ENCODE measurements at places on chromosomes 3 and 15.

- DNase-seq: no peak
Measured at GRCh38 chr3:169575381-169575780, 88.1 kb downstream of the MECOM start.

DNA sequence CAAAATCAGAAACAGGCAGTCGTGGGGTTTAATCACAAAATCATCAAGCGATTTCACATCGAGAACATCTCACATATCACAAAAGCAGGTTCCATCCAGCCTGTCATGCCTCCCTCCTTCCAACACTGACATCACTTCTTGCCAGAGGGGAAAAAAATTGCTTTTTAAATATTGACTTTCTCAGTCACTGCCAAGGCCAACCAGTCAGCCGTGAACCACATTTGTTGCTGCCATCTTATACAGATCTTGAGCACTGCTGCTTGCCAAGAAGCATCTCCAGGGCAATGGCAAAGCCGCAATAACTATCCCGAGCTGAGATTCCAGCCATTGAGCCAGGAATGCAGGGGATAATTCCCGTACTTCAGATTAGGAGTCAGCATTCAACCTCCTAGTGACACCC, 174.6 kb downstream of the ANXA2 start:
- no peak for DNase-seq

GRCh38 chr3:72907131-72907711, 19.4 kb downstream of the GXYLT2 start:
- DNase-seq: no peak

- DNase-seq: no peak
Measured at GRCh38 chr3:51945031-51945840, 3.1 kb downstream of the PARP3 start.

GRCh38 chr3:159233734-159234133, 431.9 kb downstream of the MFSD1 start:
- DNase-seq: no peak

- no peak for DNase-seq
Measured at GRCh38 chr15:66815318-66815717, 113.3 kb downstream of the SMAD6 start.

DNA sequence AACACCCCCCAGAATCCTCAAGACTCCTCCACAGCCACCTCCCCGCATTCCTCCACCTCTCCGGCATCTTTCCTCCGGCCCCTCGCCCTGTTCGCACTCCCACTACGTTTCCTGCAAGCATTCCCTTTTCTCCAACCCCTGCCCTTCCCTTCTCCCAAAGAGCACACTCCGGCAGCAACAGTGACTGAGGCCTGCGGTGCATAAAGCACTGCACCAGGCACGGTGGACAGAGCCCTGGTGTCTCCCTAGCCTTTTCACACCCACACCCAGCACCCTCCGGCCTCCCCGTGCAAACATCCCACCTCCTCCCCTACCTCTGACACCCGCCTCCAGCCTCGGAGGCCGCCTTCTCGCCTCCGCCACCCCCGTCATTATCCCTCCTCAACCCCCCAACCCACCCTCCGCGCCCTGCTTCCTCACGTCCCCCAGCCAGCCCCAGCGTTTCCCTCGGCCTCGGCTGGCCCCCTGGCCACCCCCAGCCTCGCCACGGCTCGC, 577 bp downstream of the ZNF148 start:
- DNase-seq: peak; percentile 3

DNA sequence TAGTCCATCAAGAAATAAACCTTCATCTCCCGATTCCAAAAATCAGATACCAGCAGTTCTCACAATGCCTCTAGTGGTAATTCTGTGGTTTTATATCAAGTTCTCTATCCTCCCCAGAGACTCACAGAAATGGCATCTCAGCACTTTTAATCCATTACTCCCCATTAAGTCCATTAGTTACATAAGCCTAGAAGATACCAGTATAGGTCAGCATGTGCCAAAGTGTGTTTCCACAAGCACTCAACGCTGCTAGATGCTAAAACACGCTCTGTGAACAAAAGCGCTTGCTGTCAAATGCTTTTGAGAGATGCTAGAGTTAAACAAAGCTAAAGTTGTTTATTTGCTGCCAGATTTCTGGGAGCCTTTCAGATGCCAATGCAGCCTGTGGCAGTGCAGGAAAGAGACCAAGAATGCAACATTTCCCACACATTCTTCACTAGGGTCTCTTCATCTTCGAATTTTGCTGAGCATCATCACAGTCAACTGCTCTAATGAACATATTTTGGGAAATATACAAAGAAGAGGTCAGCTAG, 918.8 kb upstream of the CFAP20DC start:
- no peak for DNase-seq

GRCh38 chr3:35592589-35593295, 46.6 kb upstream of the ARPP21 start:
- DNase-seq: no peak

- no peak for DNase-seq
Measured at GRCh38 chr3:138569090-138569489, 25.0 kb downstream of the CEP70 start.

DNA sequence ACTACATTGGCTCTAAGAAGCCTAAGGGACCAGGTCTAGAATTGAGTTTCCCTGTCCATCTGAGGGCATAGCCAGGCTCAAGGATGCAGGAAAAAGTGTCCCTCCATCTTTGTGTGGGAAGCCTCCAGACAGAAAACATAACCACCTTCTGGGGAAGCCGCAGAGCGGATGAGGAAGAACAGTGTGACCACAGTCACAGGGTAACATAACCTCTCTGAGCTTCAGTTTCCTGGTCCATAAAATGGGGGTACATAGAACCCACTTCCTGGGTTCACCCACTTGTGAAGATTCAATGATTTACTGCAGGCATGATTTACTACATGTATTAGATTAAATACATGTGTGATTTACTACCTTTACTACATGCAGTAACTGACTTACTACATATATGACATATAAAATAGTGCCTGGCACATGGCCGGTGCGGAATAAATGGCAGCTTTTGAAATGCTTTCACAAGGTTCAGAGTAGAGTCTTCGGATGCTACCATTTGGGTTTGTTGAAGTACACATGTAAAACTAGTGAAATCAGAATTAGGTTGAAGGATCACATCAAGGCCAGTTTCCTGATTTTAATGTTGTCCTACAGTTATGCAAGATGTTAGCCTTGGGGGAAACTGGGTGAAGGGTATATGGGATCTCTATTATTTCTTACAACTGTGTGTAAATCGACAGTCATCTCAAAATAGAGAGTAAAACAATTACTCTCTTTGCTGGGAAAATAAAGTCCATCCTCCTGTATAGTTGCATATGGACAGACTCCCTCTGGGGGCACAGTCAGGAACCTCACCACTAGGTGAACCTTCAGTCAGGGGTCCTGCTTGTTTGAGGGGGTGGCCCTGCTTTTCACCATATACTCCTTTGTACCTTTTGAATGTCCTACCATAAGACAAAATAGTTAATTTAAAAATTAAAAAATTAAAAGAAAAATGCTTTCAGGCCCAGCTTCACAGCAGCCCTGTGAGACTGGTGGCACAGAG, 86.0 kb downstream of the SEMA5B start:
- no peak for DNase-seq

- no peak for DNase-seq
Measured at GRCh38 chr3:172749230-172749965, 1.1 kb upstream of the ECT2 start.

DNA sequence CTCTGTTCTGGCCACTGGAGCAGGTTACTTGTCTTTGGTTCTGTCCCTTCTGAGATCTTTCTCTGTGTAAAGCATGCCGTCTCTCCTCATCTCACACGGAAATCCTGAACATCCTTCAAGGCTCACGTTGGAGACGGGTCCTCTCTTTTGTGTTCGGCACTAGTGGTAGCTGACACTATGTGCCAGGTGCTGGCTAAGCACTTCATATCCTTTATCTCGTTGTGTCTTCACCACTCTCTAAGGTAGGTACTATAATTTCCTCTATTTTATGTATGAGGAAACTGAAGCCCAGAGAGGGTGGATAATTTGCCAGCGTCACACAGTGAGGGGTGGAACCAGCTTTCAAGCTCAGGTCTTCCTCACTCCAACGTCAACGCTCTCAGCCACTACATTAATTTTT, 1.2 kb downstream of the IFT122 start:
- DNase-seq: no peak

DNA sequence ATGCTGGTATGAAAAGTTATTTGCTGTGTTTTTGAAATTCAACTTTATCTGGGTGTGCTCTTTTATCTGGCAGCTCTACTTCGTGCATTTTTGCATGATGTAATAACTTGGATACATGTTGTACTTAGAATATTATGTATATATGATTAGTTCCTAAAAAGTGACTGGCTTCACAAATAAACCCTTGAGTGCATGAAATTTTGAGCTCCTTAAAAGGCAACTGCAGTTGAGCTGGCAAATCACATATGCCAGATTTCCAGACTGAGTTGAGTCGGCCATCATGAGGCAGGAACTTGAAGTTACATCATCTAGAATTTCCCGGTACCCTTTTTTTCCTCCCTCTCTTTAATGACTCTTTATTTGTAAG, 162.5 kb downstream of the FNDC3B start:
- DNase-seq: no peak

GRCh38 chr3:149519912-149520311, 45.4 kb downstream of the TM4SF4 start:
- no peak for DNase-seq

DNA sequence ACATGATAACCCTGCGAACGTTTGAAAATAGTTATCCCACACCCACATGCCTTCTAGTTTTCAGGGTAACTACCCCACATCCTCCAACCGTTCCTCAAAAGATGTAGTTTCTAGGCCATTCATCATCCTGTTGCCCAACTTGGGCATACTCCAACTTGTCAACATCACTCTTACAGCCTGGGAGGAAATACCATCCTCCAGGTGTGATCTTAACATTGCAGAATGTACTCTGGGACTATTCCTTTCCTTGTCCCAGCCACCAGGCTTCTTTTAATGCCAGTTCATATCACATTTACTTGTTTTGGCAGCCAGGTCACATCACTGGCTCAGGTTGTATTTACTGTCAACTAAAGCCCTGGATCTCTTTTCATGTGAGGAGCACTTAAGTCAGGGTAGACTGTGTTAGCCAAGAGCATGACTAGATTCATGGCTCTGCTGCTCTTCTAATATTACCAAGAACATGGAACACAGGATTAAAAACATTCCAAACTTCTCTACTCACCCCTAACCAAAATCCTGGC, 4.0 kb upstream of the DENND6A start:
- no peak for DNase-seq

DNA sequence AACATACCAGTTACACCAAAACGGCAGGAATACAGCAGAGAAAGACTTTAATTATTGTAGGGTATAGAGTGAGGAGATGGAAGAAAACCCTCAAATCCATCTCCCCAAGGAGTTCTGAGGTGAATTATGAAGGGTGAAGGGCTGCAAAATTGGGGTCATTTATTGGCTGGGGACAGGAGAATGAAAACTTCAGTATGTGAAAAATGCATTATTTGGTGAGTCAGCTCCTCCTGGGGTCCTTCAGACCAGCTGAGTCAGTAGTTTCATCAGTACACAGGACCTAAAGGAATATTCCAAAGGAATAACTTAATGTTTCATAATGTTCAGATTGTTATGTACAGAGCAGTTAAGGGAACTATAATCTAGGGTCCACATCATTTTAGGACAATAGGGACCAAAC, 566.0 kb downstream of the GBE1 start:
- DNase-seq: no peak

- no peak for DNase-seq
Measured at GRCh38 chr15:31367021-31367729, 40.5 kb downstream of the KLF13 start.

- DNase-seq: no peak
Measured at GRCh38 chr3:64488939-64489338, 198.9 kb downstream of the ADAMTS9 start.

GRCh38 chr15:45499426-45499825, 23.1 kb downstream of the SLC30A4 start:
- DNase-seq: no peak

GRCh38 chr3:72580246-72580756, 267.9 kb downstream of the SHQ1 start:
- no peak for DNase-seq

GRCh38 chr3:134320749-134321148, 53.5 kb downstream of the AMOTL2 start:
- no peak for DNase-seq

DNA sequence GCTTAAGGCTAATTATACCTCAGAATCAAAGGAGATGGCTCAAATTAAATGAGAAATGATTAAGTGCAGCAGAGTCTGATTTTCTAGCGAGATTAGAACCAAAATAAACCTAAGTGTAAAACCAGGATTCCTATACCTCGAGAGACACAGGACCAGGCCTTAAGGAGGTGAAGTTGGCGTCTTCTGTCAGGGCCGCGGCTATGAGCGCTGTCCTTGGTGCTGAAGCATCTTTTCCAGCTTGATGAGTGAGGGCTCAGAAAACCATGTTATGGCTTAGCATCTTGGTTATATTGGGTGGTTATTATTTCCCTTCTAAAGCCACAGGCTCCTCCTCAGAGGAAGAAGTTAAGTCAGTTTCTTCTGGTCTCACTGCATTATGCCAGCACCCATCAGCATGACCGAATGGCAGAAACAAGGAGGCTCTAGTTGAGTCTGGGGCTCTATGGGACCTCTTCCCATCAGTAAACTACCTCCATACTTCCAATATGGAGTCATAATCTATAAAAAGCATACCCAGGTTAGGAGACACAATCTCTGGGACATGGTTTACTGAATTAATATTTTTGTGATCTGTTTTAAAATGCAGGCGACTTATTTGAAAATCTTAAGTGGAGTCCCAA, 120.1 kb upstream of the NMNAT3 start:
- no peak for DNase-seq

GRCh38 chr15:88250826-88251225, 5.7 kb downstream of the NTRK3 start:
- DNase-seq: no peak

- no peak for DNase-seq
Measured at GRCh38 chr3:45688194-45688881, 858 bp upstream of the SACM1L start.

DNA sequence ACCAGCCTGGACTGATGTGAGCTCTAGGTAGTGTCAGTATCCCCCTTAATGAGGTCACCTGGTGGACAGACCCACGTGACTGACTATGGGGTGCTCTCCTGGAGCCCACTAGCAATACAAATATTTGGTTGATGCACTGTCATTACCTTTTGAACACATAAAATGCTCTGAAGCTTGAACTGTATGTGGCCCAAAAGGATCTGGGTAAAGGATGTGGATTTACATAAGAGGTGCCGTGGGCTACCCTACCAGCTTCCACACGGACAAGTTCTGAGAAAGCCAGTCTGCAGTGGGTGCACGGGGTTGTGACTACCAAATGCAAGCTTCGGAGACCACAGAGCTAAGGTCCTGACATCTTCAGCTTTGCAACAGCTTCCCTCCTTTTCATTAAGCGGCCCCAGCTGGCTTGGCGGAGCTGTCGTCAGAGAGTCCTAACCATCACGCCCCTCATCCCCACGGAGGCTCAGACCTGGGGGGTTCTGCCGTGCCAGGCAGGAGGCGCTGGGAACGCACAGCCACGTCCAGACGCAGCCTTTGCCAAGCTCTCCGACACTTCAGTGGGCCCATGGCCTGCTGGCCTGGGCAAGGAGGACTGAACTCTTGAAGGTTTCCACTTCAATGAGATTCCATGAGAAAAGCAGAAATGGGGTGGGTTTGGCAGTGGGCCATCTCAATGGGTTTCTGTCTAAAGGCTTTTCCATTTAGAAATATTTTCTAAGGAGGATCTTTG, 228.3 kb downstream of the ADAMTS17 start:
- DNase-seq: no peak

- no peak for DNase-seq
Measured at GRCh38 chr3:5568451-5568850, 380.9 kb downstream of the EDEM1 start.
